ENCODE measurements at places on chromosomes 7 and 10. TPM values are rescaled to one million over a fixed set of nuclear protein-coding genes. Genes with fewer than 3 reads are reported as not detected.

The CPA2 gene
- not detected for total RNA-seq

The CTTNBP2 gene
- not detected for total RNA-seq

DNA sequence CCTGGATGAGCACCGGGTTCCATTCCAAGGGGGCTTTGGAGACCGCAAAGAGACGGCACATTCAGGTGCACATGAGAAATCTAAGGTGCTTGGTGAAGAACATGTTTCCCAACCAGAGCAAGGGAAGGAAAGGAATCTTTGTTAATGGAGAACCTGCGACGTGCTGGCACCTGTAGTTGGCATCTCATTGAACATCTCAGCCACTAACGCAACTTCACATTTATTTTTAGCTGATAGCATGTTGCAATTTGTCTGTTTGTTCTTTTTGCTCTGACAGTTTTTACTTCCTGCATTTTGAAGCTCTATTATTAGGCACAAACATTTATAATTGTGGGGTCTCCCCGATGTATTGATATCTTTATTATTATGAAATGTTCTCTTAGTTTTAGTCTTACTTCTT lies 316.7 kb downstream of the TCERG1L start:
- no peak for DNase-seq

DNA sequence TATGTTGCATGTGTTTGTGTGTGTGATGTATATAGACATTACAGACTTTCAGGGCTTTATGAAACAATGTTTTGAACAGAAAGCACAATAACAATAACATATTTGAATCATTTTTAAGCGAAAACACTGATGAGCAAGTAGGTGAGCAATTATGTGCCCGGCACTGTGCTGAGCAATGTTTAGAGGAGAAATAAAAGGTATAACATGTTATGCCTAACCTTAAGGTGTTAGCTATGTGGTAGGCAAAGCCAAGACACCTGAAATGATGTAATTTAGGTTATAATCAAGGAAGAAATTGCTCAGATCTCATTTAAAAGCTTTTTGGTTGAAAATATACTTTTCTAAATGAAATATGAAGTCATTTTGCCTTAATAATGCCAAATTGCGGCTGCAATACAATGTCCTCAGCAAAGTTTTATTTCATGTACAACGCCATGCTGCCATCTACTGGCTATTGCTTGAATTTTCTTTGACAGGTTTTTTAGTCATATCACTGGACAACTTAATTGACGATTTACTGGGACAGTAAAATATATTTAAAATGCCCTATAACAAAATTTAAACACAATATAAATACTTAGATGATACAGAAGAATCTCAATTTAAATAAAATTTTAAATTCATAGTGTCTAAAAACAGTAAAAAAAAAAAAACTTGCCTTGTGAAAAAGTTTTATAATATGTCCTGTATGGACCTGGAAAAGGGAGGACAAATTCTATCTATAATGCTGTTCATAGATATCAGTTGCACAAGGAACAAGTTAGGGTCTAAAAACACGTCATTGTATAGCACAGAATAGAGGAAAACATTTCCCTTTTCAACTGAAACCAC lies 131.1 kb upstream of the CDK1 start:
- peak; percentile 37 for DNase-seq

GRCh38 chr7:27606270-27607209 lies 56.1 kb downstream of the HIBADH start:
- no peak for DNase-seq

- no peak for DNase-seq
Measured at GRCh38 chr10:121244818-121245217, 353.4 kb downstream of the FGFR2 start.

- no peak for DNase-seq
Measured at GRCh38 chr7:66359656-66360211, 154.6 kb downstream of the TPST1 start.

DNA sequence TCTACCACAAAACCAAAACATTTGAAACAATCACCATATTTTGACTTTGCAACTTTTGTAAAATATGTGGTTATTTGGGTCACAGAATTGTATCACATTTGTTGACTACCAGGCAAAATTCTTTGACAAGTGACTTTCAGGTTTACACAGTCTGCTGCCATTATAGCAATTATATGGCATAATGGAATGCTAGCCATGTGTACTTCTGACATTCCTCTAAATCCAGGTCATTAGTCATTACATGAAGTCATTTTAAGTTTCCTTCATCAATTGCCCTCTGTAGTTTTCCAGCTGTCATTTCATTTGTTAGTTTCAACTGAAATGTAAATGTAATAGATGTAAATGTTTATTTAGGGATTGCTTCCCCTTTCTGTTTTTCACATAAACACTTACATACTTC lies 137.5 kb downstream of the IMMP2L start:
- no peak for DNase-seq
